Stimulated activated CD4-positive, alpha-beta T cell treated with anti-CD3 and anti-CD28 coated beads, Interleukin-1b, Interleukin-23, amount 100 ng/mL, for 1 hour (primary cell): ENCODE measurements at places on chromosomes 12 and 14.

DNA sequence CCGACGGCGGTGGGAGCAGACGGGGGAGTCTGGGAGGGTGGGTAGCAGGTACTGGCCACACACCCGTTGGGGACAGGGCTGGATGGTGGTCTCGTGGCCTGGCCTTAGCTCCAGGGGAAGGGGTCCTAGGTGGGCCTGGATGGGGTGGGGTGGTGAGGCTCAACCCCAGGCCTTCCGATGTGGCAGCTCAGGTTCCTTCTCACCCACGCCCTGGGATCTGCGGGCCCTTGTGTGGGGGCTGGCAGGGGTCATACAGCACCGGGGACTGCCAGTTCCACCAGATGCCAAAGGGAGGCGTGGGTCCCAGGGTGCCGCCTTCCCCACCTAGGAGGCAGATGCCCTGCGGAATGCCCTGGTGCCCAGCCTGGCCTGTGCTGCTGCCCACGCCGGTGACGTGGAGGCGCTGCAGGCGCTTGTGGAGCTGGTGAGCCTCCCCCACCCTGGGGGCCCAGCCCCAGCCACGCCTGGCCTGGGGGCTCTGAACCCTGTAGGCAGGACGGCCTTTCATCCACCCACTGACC is 21.0 kb downstream of the ASPG start:
- no peak for DNase-seq

GRCh38 chr14:99035268-99035667 is 236.7 kb downstream of the BCL11B start:
- DNase-seq = no peak

- no peak for DNase-seq
These were observed 240.4 kb downstream of the CHST11 start for GRCh38 chr12:104697186-104697585.

GRCh38 chr14:51895375-51895774 is 35.0 kb downstream of the GNG2 start:
- no peak for DNase-seq

GRCh38 chr14:55129086-55129427 is at the start of gene LGALS3:
LGALS3 (plus strand) TSS chr14:55129252; CDS start chr14:55137374, 8,122 bp downstream.
- DNase-seq = no peak

GRCh38 chr12:108175310-108175709 is 46.2 kb downstream of the WSCD2 start:
- DNase-seq = no peak
